ENCODE measurements at places on chromosomes 7 and 10.

- no peak for DNase-seq
Observed at GRCh38 chr10:60818134-60818770, 40.0 kb downstream of the CDK1 start.

- DNase-seq: no peak
Observed at GRCh38 chr7:36148422-36149065, 4.5 kb upstream of the EEPD1 start.

- DNase-seq: no peak
Observed at GRCh38 chr10:16449454-16449853, 12.6 kb downstream of the PTER start.

DNA sequence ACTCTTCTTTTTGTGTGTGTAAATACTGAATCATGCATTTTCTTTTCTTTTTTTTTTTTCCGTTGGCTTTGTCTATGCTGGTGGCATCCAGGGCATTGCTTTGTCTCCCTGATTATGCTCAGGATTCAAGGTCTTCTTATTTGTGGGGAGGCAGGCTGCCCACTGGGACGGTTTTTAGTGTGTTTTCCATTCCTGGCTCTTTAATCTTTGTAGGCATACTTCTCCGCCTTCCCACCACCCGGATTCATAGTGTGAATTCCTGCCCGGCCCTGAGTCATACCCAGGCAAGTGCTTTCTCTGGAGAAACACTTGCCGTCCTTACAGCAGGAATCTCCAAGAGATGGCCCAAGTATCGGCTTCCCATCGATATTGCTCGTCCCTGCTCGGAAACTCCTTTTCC, 5.2 kb downstream of the ZNF655 start:
- no peak for DNase-seq

DNA sequence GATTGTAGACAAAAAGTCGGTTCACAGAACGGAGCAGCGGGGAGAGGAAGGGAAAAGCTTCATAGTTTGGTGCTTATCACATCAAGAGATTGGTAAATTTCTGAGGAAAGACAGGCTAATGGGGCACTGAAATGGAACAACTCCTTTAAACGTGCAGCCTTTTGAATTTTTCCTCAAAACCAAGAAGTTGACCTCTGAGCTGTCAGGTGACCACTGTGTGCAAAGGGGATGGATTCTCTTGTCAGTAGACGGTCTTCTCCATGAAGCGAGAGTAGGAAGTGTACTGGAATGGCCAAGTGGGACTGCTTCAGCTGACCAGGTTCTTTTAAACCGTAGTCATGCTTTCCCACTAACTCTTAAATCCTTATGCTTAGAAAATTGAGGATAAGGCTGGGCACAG, 11.2 kb upstream of the ZSCAN21 start:
- DNase-seq: no peak

GRCh38 chr10:100793055-100793454, 47.7 kb downstream of the PAX2 start:
- DNase-seq: no peak

GRCh38 chr7:2154121-2154520, 78.6 kb downstream of the MAD1L1 start:
- DNase-seq: no peak

DNA sequence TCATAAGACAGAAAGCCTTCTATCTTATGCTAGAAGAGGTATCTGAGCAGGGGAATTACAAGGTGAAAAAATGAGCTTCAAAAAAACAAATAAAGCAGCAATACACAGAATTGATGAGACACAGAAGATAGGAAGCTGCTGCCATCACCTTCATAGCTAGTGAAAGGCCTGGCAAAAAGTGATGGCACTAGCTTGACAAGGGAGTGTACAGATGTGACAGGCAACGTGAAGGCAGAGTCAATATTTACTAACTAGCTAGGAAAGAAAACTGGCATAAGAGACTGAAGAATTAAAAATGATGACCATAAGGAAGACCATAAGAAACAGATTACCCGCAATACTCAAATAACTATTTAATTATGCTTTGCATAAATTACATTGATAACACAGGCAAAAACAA, 9.4 kb downstream of the GPR22 start:
- DNase-seq: no peak

GRCh38 chr7:31058122-31058521, 6.0 kb downstream of the ADCYAP1R1 start:
- no peak for DNase-seq

- no peak for DNase-seq
Observed at GRCh38 chr10:132427939-132428367, 31.0 kb downstream of the PWWP2B start.

DNA sequence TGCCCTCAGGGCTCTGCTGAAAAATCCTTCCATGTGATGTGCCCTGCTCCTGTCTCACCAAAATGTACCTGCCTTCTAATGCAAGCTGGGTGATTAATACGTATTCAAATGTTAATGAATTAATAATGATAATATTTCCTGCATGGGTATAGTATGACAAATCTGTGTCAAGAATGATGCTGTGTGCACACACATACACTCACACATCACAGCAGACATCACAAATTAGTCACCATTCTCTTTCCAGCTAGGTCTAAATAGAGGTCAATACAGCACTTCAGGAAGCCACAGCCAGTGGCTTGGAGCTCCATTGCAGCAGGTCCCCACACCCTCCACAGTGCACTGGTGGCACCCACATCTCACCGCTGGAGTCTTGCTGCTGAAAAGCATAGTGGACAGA, 681.2 kb upstream of the NRP1 start:
- no peak for DNase-seq

- no peak for DNase-seq
Observed at GRCh38 chr7:137890449-137890921, 43.7 kb upstream of the DGKI start.

- DNase-seq: no peak
Observed at GRCh38 chr7:11274074-11274473, 300.4 kb downstream of the PHF14 start.

DNA sequence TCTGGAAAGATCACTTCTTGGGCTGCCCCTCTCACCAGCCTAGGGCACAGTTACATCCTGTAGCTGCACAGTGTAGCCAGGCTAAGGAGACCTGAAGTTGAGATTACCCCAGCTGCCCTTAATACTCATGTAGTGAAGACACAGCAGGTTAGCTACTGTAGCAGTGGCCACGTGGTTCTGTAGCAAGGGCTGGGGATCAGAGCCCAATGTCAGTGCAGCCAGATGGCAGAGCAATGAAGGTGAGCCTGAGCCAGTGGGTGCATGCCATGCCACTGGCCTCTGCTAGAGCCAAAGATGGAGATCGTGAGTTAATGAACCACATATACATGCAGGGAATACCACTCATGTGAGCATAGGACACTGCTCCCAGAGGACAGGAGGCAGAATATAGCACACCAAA, 15.5 kb downstream of the AMPH start:
- no peak for DNase-seq

GRCh38 chr10:32516567-32517495, 70.9 kb downstream of the CCDC7 start:
- DNase-seq: no peak

DNA sequence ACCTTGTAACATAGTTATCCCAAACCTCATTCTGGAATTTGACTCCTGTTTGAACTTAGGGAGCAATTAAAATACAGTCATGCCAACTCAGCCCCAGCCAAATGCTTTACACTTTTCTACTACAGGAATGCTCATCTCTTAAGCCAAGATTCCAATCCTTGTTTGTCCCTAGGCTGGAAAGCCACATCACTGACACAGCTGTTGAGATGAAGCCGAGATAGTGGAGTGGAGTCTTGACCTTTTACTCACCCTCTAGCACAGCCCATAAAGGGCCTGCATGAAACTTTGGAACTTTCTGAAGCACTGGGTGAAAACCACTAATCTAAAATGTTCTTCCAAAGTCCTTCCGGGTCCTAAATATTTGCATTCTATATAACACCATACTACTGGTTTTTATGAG, 247.3 kb downstream of the ETV1 start:
- DNase-seq: no peak

DNA sequence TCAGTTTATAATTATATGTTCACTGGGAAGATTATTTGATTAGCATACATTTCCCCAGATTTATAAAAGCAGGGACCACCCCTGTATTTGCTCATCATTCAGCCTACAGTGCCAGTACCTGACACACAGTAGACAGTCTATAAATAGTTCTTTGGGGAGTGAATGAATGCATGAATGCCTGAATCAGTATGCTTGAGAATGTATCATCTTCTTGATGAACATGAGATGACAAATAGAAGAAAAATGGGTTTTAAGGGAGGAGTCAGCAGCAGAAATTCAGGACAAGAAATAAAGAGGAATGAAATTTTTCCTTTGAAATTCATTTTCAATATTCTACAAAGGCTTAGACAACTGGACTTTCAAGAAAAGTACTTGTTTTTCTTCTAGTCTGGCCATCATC, 295.8 kb upstream of the LRRTM3 start:
- DNase-seq: no peak

- no peak for DNase-seq
Observed at GRCh38 chr10:84660450-84661159, 332.2 kb downstream of the CCSER2 start.

GRCh38 chr7:14394786-14395185, 405.3 kb upstream of the ETV1 start:
- no peak for DNase-seq

GRCh38 chr10:10591715-10592341, 425.8 kb upstream of the CELF2 start:
- no peak for DNase-seq

- DNase-seq: no peak
Observed at GRCh38 chr10:128147669-128148068, 21.4 kb upstream of the MKI67 start.

GRCh38 chr10:70907637-70908405, 19.5 kb upstream of the PCBD1 start:
- DNase-seq: no peak

DNA sequence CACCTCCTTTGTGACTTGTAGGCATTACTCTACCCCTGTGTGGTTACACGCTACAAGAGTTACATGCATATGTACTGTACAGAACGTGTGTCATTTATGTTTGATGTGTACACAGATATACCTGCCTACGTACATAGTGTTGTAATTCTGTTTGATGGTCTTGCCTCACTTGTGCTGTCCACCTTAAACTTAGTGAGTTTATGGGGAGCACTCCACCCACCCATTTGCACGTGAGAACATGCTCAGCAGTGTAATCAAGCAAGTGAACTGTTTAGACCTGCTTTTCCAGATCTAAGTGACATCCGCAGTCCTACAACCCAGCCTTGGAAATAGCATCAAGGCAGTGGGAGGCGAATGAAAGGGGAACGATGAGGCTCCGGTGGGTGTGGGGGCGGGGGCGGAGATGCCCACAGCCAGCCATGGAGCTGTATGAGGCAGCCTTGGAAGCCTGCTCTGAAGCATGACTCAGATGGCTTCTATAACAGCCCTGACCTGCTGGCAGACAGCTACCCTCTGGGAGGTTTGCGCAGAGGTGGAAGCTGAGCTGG, 52.1 kb downstream of the SUFU start:
- DNase-seq: no peak

GRCh38 chr10:131697476-131698128, 203.2 kb upstream of the PPP2R2D start:
- DNase-seq: no peak

- DNase-seq: no peak
Observed at GRCh38 chr7:79666472-79666871, 213.0 kb upstream of the MAGI2 start.

- DNase-seq: no peak
Observed at GRCh38 chr7:27750316-27750715, 10.4 kb downstream of the TAX1BP1 start.

GRCh38 chr10:5033061-5033778, 29.6 kb upstream of the AKR1C2 start:
- DNase-seq: no peak

- DNase-seq: no peak
Observed at GRCh38 chr7:30468791-30469190, 9.8 kb downstream of the NOD1 start.

DNA sequence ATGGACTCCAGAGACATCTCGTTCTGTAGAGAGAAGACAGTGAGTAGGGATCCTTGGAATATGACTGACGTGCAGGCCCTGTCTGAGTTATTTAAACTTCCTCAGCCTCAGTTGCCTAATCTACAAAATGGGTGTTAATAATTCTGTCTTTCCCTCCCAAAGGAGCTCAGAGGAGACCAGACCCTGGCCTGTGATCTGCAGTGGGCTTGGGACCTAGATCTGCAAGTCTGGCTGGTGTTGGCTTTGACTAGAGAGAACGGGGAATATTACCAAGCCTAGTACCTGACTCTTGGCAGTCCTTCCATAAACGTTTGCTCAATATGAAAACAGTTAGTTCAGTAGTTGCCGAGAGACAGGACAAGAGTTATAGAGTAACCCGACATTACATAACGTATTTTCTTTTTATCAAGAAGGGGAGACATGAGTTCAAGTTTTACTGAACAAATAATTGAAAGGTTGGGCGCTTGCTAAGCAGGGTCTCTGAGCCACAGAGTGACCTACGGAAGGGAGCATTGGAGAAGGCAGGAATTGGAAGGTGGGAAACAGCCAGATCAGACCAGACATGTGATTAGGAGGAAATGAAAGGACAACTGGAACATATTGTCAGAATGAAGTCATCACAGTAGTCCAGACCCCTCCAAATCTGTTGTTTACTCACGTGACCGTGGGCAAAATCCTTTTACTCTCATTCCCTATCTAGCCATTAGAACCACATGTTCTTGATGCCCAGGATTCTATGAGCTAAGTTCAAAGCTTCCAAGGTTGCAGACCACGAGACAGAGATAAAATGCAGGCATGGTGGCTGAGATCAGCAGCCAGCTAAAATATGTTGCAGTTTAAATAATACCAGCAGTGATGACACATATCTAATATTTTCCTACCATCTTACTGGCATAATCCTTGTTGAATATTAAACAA, 10.9 kb upstream of the CYP3A4 start:
- DNase-seq: no peak

DNA sequence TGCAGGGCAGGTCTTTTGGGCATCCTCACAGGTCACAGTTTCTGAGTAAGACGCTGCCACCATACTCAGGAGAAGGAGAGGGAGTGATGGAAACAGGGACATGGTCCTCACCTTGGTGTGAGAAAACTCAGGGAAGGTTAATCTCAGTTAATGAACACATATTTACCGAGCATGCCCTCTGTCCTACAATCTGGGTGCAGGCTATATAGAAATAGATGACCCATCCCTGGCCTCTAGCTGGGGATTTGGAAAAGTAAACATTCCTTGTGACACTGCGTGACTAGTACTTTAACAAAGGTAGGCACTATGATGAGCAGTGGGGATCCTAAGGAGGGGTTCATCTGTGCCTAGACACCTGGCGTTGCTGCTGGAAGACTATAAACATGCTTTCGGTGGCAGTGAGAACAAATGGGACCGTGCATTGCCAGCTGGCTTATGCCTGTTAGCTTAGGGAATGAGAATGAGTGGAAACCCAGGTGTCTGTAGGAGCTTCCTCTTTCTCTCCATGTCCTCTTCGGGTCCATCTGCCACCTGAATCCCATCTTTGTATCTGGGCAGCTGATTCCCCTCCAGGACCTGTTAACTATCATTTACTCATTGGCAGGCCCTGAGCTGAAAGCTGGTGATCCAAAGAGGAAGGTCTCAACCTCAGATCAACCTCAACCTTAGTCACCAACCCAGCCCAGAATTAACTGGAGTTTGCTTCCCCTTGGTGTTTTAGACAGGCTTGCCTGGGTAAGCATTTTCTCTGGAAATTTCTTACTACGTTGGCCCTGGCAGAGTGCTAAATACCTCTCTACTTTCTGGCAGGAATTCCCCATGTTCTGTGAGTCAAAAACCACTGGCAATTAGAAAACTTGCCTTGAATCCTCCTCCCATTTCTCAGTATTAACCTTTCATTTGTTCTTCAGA, 794 bp downstream of the MBL2 start:
- no peak for DNase-seq

- DNase-seq: no peak
Observed at GRCh38 chr7:24728503-24729364, 28.5 kb downstream of the GSDME start.

GRCh38 chr10:42754155-42755027, 28.2 kb upstream of the BMS1 start:
- no peak for DNase-seq

Measured in CD4-positive, alpha-beta T cell treated with Interleukin-6 at 100 ng/mL for 8 hours (primary cell).